ENCODE measurements at places on chromosomes 6 and 20.

GRCh38 chr20:32727683-32728082 lies 15.6 kb downstream of the COMMD7 start:
- peak; percentile 36 for DNase-seq

- DNase-seq: no peak
These were observed 1.2 kb downstream of the DNMT3B start for GRCh38 chr20:32763202-32764004.

DNA sequence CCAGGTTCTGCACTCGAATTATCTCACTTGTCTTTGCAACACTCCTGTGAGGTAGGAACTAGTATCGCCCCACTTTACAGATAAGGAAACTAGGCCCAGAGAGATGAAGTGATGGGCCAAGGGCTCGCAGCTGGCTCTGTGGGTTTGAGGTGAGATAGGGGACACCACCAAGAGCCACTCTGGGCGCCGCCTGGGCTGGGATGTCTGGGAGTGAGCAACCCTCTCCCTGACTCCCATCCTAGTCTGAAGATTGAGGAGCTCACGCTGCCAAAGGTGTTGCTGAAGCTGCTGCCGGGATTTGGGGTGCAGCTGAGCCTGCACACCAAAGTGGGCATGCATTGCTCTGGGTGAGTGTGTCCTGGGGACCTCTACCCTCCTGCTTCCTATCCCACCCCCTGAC lies 5.4 kb downstream of the BPIFB3 start:
- DNase-seq: no peak

DNA sequence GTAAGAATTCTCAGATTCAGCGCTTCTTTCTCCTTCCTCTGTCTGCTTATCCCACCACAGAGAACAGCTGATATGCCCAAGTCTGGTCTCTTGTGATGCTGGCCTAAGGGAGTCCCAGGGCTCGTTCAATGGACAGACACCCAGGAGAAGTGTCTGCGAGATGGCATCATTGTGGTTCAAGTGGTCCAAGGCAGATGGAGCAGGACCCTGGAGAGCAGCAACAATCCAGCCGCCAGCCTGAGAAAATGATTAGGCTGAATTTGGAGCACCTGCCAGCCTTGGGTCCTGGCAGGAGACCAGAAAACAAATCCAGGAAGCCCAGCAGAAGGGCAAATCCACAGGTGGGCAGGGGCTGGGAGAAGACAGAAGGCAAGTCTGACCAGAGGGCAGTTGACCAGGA lies 145.8 kb downstream of the PTPRT start:
- no peak for DNase-seq

GRCh38 chr20:52593654-52594053 lies 378.5 kb upstream of the TSHZ2 start:
- no peak for DNase-seq

GRCh38 chr6:79762370-79762769 lies 131.2 kb downstream of the SH3BGRL2 start:
- no peak for DNase-seq

GRCh38 chr20:35956616-35957015 lies 2.3 kb upstream of the SCAND1 start:
- no peak for DNase-seq

GRCh38 chr6:45789238-45789637 lies 226.4 kb downstream of the CLIC5 start:
- DNase-seq: no peak

- DNase-seq: no peak
These were observed 19.7 kb downstream of the HLA-DOB start for GRCh38 chr6:32796848-32797776.

DNA sequence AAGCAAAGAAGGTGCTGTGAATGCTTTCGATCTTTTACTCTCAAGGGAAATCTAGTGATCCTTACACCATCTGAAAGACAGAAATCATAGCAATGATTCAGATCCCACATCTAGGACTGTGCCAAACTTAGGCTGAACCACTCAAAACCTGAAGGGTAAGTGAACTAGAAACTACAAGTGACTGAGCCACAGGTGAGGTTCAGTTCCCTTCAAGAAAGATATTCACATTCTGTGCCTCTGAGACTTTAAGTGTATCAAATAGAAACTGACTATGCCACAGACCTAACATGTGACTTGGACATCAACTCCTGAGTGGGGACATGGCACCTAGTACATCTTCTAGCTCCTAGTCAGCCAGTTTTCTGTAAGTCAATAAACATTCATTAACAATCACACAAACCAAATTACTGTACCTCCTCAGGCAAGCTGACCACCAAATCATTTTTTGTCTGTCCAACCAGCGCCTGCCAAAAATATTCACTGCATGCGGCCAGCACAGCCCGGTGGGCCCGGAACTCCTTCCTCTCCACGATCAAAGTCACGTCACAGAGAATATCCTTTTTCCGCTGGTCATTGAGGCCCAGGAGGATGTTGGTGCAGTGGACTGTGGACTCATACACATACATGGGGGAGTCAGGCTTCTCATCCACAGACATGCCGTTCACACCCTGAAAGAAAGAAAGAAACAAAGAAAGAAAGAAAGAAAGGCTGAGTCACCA lies 114.1 kb downstream of the GJA10 start:
- no peak for DNase-seq
